ENCODE measurements at places on chromosomes 6 and 20.

- DNase-seq, result no peak
Observed at GRCh38 chr6:44260451-44261297, 3.3 kb upstream of the SLC35B2 start.

- peak; percentile 6 for DNase-seq
Observed at GRCh38 chr6:128491610-128492206, 28.7 kb downstream of the PTPRK start.

- DNase-seq, result no peak
Observed at GRCh38 chr6:111857674-111858337, 15.4 kb downstream of the FYN start.

- no peak for DNase-seq
Observed at GRCh38 chr20:41064377-41064776, 35.8 kb downstream of the TOP1 start.

- DNase-seq, result no peak
Observed at GRCh38 chr20:24943196-24943595, 5.9 kb upstream of the CST7 start.

DNA sequence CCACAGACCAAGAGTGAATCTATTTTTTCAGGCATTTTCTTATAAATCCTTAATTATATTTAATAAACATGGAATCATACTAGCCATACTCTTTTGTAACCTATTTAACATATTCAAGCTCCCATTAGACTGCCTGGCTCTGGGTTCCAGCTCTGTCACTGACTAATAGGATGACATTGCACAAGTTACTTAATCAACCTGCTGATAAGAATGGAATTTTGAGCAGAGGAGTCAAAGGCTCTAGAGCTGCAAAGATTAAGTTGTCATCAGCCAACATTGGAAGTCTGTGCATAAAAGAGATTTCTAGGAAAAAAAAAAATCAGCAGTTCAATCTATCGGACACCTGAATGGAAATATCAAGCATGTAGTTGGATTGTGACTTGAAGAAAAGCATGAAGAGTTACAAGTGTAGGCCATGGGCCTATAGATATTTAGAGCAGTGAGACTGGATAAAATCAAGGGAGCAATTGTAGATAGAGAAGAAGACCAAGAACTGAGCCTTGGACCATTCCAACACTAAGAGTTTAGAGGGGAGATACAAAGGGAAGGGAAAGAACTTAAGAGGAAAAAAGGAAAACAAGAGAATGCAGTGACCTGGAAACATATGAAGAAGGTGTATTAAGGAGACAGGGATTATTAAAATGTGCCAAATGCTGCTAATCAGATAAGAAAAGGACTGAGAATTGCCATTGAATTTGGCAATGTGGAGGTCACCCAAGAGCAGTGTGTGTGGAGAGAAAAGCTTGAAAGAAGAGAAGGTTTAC lies 11.0 kb upstream of the HINT3 start:
- no peak for DNase-seq

- DNase-seq, result no peak
Observed at GRCh38 chr6:90080876-90081481, 186.7 kb downstream of the GJA10 start.

- DNase-seq, result peak; percentile 38
Observed at GRCh38 chr6:10316373-10316721, 98.5 kb downstream of the TFAP2A start.

GRCh38 chr20:25397096-25397495 lies 6.5 kb upstream of the ABHD12 start:
- DNase-seq, result no peak

GRCh38 chr20:21053002-21053762 lies 53.0 kb downstream of the LINC00237 start:
- no peak for DNase-seq

DNA sequence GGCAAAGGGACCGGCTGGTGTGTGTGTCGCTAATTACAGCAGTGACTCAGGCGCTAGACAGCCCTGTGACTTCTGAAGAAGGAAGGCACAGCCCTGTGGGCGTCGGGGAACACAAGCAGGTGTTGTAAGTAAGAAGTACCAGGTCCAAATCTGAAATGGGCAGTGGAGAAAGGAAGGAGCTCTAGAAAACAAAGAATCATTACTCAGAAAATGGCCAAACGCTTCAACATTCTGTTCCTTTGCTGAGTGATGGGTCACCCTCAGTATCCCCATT lies 106.8 kb downstream of the PXDC1 start:
- peak; percentile 55 for DNase-seq

Measured in RPMI8226 (cell line).